NCI-H146 (cell line): ENCODE measurements at places on chromosomes 2 and 18.

DNA sequence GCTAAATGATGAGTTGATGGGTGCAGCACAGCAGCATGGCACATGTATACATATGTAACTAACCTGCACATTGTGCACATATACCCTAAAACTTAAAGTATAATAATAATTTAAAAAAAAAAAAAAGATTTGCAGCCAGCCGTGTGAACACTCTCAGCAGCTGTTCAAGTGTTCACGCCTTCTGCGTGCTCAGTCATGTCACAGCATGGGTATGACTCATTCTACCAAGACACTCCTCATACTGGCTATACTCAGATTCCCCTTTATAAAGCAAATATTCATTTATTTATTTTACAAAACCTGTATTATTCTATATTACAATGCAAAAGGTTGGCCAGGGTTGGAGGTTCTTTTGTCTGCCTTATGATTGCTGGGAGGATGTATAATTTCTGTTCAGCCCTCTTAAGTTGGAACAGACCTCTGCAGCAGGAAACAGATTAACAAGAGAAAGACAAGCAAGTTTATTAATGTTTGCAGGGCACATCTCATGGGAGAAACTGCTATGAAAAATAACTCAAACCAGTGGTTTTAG, 1230.6 kb upstream of the CHAC2 start:
- no peak for DNase-seq

DNA sequence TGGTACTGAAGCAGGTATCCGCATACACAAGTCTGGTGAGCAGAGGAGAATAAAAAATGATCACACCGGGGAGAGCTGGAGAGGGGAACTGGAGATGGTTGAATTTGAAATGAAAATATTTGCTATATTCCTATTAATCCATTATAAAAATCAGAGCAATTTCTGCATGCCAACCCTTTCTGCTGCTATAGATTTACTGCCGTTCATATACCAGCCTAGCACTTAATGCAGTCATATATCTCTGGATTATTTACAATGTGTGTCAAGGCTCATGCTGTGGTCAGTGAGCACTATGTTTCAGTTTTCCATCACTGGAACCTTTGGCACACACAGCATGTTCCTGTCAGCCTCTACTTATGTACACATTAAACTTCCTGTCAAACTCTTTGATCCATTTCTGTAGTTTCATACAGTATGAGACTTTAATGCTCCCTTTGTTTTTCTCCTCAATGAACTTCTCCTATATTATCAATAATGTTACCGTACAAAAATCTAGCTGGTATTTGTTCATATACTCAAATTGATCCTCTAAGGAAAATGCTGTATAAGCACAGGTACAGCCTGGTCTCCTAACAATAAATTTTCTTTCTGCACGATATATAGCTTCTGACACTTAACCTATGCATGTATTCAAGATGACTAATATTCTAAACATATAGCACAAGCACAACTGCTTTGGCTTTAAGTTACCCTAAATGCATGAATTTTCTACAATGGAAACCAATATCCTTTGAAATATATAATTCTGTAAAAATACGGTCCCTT, 36.7 kb downstream of the FANCL start:
- DNase-seq: peak; percentile 19

- no peak for DNase-seq
These were observed 62.3 kb upstream of the BOD1L2 start for GRCh38 chr18:57084331-57085271.

DNA sequence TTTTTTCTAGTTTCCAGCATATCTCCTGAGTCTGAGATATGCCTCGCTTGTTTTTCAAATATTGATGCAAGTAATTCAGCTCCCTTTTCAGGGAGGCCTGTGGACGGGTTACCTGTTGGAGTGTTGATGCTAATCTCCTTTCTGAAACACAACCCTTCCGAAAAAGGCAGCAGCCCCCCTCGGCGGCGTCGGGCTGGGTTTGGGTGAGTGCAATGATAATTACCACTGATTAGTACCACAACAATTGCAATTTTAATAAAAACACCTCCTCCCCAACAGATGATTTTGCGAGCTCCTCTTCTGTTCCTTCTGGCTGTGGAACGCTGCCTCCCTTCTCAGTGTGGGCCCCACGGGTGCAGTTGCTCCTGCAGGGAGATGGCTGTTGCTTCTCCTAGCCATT, 66.3 kb downstream of the PTGR3 start:
- DNase-seq: no peak

DNA sequence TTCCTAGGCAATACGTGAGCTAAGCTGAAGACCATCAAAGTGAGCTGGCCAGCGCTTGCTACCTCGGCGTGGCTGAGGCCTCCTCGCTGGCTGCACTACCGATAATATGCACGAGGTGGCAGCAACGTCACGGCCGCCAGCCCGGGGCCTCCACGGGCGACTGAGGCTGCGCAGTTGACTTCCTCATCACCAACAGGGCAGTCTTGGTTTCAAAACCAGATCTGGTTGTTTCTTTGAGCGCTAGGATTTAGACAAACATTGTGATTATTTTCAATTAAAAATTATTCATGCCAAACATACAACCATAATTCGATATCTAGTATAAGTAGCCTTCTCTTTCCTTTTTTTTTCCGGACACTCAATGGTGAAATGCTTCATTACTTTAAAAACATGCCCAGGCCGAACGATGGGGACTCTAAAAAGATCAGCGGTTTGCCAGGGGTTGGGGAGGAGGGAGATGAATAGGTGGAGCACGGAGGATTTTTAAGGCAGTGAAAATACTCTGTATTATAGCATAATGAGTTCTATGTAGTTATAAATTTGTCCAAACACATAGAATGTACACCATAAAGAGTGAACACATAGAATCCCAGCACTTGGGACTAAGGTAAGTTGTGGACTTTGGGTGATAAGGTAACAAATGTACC, 52.0 kb downstream of the CYBRD1 start:
- DNase-seq: peak; percentile 47

GRCh38 chr18:45557779-45558178, 57.5 kb upstream of the SLC14A2 start:
- DNase-seq: no peak

DNA sequence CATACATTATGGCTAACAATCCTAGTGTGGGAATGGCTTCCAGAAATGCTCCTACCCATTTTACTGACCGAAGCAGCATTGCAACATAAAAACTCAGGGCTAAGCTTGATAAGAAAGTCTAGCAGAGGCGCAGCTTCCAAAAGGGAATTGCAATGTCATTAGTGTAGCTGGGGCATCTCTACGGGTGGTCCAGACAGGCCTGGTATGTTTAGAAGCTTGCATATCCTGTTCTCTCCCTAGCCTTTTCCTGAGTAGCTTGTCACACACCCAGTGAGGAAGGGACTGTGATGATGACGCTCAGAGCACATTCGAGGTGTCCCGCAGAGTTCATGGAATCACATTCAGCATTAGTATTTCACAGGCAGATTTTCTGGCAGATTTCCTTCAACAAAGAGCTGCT, 38.0 kb upstream of the COL5A2 start:
- no peak for DNase-seq

DNA sequence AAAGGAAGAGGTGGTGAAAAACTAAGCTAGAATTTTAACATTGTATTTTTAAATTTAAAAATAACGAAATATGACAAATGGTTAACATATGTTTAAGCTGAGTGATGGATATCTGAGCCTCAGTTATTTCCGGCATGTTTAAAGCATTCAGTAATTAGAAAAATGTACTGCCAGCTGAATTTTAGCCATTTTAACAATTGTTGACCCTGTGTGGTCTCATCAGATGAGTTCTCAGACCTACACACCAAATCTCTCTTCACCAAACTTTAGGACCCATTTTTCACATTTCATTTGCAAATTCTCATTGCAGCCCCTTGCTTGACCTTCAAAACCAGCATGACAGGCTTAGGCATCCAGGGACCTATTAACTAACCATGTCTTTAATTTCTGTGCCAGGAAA, 91.5 kb upstream of the RGPD4 start:
- DNase-seq: no peak

DNA sequence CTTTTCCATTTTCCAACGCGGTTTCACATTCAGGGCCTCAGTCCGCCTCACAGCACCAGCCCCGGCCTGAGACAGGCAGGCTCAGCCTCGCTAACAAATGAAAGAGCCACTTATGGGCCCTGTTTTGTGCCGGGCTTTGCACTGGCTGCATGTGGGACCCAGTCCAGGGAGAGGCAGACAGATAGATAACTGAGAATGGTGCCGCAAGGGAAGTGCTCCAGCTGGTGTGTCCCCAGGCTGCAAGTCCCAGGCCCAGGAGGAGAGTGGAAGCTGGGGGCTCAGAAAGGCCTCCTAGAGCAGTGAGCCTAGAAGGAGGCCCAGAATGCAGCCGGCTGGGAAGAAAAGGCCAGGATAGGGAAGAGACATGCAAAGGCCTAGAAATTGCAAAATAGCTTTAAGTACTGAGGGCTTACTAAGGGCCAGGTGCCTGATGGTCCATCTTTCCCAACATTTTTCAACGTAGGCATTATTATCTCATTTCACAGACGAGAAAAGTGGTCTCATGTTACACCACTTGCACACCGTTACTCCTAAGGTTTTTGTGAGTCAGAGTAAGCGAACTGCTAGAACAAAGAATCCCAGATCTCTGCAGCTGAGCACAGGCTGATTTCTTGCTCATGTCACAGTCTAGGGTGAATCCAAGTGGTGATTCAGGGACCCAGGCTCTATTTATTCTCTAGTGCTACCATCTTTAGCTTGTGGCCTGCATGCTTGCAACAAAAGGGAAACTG, 26.0 kb downstream of the ADRA2B start:
- no peak for DNase-seq

GRCh38 chr2:229169751-229170150, 101.3 kb downstream of the PID1 start:
- DNase-seq: no peak

GRCh38 chr2:119947535-119947934, 65.3 kb upstream of the EPB41L5 start:
- DNase-seq: no peak

DNA sequence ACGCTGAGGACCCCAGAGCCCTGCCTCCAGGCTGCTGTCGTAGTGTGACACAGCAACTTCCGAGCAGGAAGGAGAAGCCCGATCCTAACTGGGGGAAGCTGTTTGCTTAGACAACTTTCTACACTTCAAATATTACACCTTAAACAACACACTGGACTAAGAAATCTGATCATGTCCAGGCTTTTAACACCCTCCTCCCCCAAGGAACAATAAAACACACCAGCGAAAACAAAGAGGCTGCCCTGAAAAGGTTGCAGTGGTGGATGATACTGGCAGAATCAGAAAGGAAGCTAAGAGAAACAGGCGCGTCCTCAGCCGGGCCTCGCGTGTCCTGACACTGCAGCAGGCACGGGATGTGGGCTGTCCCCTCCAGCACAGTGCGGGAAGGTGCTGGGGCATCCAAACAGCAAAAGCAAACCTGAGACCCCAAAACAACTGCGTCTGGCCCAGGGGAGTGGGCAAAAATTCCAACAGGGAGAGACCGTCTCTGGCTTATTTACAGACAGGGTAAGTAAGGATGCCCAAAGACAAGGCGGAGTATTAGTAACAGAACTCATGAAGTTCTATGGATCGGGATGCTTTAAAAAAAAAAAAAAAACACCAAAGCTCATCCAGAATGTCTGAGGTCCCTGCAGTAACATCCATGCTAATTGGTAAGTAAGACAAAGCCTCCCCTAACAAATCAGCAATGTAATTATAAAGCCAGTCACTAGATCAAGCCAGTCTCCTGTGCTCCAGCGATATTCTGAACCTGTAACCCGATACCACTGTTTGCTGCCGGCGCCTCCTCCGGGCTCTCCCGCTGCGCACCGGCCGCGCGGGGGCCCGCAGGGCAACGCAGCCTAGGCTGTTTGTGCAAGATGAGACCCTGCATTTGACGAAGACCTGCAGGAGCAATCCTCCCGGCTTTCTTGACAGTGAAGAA, 9.0 kb downstream of the SERTAD2 start:
- peak; percentile 79 for DNase-seq

DNA sequence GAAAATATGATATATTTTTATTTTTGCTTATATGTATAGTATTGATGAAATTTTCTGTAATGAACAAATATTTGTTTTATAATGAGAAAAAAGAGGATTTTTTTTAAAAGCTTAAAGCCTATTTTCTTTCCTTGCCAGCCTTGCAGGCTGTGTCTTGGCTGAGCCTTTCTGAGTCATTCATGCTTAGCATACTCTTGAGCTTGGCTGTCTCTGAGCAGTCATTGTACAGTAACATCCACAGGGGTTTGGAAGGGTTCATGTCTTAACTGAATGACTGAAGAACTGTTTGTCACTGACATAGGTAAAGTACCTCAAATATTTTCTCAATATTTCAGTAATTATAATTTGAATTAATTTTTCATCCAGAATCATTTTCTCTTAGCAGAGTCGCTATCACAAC, 49.3 kb downstream of the GPR39 start:
- no peak for DNase-seq

DNA sequence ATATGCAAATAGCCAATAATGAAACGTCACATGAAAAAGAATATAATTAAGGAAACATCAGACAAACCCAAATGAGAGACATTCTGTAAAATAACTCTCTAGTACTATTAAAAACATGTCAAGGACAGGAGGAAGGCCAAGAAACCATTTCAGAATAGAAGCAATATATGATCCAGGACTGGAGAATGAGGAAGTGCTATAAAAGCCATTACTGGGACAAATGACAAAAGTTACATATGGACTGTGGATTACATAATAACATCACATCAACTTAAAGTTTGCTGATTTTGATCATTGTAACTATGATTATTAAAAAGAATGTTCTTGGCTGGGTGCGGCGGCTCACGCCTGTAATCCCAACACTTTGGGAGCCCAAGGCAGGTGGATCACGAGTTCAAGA, 81.3 kb downstream of the CRACDL start:
- DNase-seq: no peak

DNA sequence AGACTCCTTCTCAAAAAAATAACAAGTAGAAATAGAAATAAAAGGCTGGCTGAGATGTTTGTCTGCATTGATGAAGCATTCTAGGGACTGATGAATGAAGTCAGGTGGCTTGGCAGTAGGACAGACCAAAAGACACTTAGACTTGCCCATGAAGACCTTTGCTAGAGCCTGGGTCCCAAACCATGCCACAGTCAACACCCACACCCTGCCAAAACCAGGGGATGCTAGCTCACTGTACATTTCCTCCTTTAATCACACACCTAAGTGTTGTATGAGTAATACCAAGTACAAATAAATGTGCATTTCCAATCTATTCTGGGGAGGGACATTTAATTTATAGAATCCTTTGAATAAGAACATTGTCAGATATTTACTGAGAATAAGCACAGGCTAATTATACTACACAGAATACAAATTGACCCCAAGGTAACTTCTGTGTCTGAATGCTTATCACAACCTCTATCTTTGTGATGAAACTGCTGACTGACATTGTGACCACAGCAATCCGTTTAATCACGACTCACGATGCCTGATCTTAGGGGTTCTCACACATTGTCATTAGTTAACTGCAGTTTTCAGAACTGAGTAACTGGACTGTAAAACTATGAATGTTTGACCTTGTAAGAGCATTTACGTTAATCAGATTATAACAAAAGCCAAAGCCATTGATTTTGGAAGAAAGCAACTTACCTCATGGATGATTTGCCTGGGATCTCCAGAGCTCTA, 10.5 kb upstream of the NOL10 start:
- no peak for DNase-seq

GRCh38 chr2:46421361-46421760, 58.0 kb upstream of the TMEM247 start:
- DNase-seq: no peak

- peak; percentile 82 for DNase-seq
These were observed 9.4 kb upstream of the CRYBA2 start for GRCh38 chr2:219002395-219003266.

GRCh38 chr2:240557808-240558207, at the start of gene ANKMY1:
Gene ANKMY1, minus strand, starts transcription at chr2:240557988. Its CDS starts 653 bp downstream, at chr2:240557335.
- no peak for DNase-seq
